ENCODE measurements at places on chromosomes 1 and 21. TPM values are rescaled to one million over a fixed set of nuclear protein-coding genes. Genes with fewer than 3 reads are reported as not detected.
A peak's percentile ranks its signal among the peaks of the same experiment; 100 is the strongest.

The SRM gene
- total RNA-seq, result 164 TPM

The CPLANE2 gene
- total RNA-seq, result 5.0 TPM

The C1orf115 gene
- total RNA-seq, result 0.73 TPM

The EXTL1 gene
- not detected for total RNA-seq

The TSSK3 gene
- 0.90 TPM for total RNA-seq

GRCh38 chr1:207164086-207164485 lies 60.1 kb downstream of the C4BPA start:
- no peak overlapping the region for H3K27ac ChIP-seq
- no peak overlapping the region for H3K4me3 ChIP-seq
- DNase-seq, result no peak
- peaks cover 2% of the 10 kb centered on the region for H3K27me3 ChIP-seq

DNA sequence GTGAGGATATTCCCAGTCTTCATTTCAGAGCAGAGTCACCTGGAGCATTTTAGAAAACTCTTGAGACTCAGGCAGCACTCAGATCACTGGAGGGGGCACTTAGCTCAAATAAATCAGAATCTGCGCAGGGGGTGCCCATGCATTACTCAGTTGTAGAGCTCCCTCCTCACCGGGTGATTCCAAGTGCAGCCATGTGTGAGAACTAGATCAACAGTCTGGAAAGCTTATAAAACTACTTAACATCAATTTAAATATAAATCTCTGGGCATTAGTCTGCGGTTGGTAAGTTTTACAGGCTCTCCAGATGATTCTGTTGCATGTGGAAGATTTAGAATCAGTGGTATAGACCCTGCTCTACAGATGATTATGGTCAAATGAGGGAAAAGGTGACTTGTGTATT lies 128.6 kb downstream of the ST6GALNAC3 start:
- DNase-seq, result no peak
- no peak overlapping the region for H3K27ac ChIP-seq
- no peak overlapping the region for H3K4me3 ChIP-seq
- no peaks in the 10 kb centered on the region for H3K36me3 ChIP-seq
- peaks cover 1% of the 10 kb centered on the region for H3K27me3 ChIP-seq
- H3K4me1 ChIP-seq, result no peaks in the 10 kb centered on the region

DNA sequence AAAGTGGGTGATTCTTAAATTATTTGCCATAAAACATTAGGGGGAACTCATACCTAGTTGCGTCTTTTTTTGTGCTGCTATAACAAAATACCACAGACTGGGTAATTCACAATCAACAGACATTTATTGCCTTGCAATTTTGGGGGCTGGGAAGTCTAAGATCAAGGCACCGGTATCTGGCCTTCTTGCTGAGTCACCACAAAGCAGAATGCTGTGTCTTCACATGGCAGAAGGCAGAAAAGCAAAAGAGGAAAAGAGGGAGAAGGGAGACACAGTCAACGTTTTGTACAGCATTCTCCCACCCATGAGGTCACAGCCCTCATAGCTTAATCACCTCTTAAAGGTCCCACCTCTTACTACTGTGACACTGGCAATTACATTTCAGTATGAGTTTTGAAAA lies 291.0 kb downstream of the CHRM3 start:
- H3K4me3 ChIP-seq, result no peak overlapping the region
- no peak overlapping the region for H3K27ac ChIP-seq
- H3K4me1 ChIP-seq, result no peaks in the 10 kb centered on the region
- DNase-seq, result no peak
- no peaks in the 10 kb centered on the region for H3K27me3 ChIP-seq
- H3K36me3 ChIP-seq, result no peaks in the 10 kb centered on the region

DNA sequence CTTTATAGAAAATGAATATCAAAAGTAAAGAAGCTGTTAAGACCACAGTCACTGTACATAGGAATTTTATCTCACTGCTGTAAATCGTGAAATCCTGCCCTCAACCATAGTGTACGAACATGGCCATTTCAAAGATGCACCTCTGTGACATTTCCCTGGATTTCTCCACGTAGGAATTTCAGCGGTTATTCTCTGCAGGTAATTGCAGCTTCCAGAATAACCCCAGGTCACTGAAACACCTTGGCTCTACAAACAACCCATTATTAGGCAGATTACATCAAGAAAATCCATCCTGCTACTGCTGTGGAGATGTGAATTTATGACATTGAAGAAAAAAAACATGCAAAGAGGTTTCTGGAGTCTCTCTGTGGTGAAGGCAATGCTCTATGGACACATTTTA lies 196.2 kb upstream of the USP25 start:
- H3K27ac ChIP-seq, result no peak overlapping the region
- peaks cover 3% of the 10 kb centered on the region for H3K4me1 ChIP-seq
- H3K36me3 ChIP-seq, result no peaks in the 10 kb centered on the region
- H3K27me3 ChIP-seq, result peaks cover 2% of the 10 kb centered on the region
- no peak overlapping the region for H3K4me3 ChIP-seq
- DNase-seq, result no peak

DNA sequence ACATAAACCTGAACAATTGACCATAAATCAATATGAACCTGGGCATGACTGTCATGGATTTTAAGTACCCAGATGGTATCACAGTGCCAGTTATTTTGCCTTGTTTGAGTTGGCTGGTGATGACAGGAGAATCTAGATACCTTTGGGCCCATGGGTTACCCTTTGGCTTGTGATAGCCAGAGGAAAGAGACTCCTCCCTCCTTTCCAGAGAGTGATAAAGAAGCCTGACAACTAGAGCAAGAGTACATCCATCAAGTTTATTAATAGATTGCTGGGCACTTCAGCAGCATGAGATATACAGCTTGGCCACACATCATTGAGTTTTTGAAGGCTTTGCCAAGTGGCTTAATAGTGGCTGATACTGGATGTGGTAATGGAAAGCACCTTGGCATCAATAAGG lies 6.6 kb upstream of the FMO3 start:
- no peaks in the 10 kb centered on the region for H3K36me3 ChIP-seq
- DNase-seq, result no peak
- no peak overlapping the region for H3K27ac ChIP-seq
- no peak overlapping the region for H3K4me3 ChIP-seq
- H3K27me3 ChIP-seq, result peaks cover 9% of the 10 kb centered on the region

- no peak for DNase-seq
- H3K27ac ChIP-seq, result no peak overlapping the region
- H3K36me3 ChIP-seq, result peaks cover 54% of the 10 kb centered on the region
- no peaks in the 10 kb centered on the region for H3K27me3 ChIP-seq
- H3K4me3 ChIP-seq, result no peak overlapping the region
These were observed 40.5 kb downstream of the CHD1L start for GRCh38 chr1:147283011-147283410.

DNA sequence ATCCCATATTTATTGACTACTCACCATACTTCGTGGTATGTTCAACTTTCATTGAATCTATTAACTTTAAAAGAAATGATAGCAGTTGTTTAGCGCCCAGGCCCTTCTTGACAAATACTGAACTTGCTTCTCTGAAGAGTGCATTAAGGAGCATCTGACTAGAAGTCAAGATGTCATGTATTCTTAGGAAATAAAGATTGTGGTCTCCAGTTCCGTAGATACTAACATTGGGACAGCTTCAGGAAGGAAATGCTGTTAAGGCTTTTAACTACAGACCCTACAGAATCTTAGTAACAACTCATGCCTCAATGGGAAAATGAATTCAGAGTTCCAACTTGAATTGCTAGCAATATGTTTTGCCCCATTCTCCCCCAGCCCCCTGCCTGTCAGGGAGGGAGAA lies 14.8 kb downstream of the LYST start:
- DNase-seq, result no peak
- no peaks in the 10 kb centered on the region for H3K27me3 ChIP-seq
- no peak overlapping the region for H3K27ac ChIP-seq

DNA sequence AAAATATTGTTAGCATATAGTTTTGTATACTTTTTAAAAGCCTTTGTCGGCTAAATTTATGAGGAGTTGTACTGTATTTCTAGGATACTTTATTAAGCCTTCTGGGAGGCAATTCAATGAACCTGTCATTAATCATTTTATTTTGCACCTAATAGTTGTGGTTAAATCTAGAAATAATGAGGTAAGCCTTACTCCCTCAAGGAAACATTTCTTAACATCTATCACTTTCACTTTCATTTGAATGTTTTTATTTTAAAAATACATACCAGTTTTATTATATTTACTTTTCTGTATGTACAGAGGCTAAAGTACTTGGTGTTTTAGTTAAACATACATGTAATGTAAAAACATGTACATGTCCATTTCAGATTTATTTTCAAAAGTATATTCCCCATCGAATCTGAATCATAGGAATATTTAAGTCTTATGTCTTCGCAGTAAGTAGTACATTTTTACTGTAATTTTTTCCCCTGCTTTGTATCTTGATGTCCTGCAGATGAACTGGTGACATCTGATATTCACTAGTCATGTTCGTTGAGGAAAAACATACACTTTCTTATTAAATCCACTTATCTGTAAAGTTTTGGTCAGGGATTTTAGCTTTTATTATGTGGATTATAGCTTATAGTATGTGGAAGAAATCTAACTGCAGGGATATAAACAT lies 82.8 kb downstream of the DISP1 start:
- no peaks in the 10 kb centered on the region for H3K27me3 ChIP-seq
- H3K27ac ChIP-seq, result no peak overlapping the region
- DNase-seq, result no peak

DNA sequence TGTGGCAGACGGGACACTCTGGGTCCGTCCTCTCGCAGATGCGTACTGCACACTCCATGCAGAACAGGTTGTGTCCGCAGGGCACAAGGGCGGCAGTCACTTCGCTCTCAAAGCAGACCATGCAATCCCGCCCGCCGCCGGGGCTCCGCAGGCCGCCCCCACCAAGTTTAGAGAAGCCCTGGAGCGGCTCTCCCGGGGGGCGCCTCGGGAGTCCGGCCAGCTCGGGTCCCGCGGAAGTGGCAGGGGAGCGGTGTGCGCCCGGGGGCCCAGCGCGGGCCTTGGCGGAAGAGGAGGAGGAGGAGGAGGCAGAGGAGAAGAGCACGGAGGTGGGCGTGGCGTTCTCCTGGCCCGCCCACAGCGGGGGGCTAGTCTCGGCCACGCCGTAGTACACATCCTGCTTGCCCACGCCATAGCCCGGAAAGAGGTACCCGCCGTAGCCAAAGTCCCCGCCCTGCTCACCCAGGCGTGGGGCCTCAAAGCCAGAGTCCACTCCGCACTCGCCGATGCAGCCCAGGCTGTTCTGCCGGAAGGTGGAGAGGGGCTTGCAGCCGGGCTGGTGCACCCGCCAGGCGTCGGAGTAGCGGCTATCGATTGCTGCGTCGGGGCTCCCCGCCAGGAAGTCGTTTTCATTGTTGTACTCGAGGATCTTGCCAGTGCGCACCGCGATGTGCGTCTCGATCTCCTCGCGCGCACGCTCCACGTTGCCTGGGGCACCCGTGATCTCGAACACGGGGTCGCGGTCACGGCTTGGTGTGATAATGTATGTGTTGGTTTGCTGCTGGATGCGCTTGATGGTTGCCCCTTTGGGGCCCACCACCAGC lies 5.4 kb downstream of the MEX3A start:
- H3K27ac ChIP-seq, result no peak overlapping the region
- peaks cover 2% of the 10 kb centered on the region for H3K4me1 ChIP-seq
- DNase-seq, result no peak
- H3K4me3 ChIP-seq, result no peak overlapping the region
- no peaks in the 10 kb centered on the region for H3K36me3 ChIP-seq

- H3K27me3 ChIP-seq, result no peaks in the 10 kb centered on the region
- H3K4me3 ChIP-seq, result no peak overlapping the region
- no peak for DNase-seq
- no peak overlapping the region for H3K27ac ChIP-seq
- peaks cover 41% of the 10 kb centered on the region for H3K36me3 ChIP-seq
These were observed 7.6 kb downstream of the SLC25A24 start for GRCh38 chr1:108192581-108192980.

- H3K27ac ChIP-seq, result peak overlapping the region; percentile 38
These were observed 56.4 kb downstream of the DIP2A start for GRCh38 chr21:46515109-46515508.

DNA sequence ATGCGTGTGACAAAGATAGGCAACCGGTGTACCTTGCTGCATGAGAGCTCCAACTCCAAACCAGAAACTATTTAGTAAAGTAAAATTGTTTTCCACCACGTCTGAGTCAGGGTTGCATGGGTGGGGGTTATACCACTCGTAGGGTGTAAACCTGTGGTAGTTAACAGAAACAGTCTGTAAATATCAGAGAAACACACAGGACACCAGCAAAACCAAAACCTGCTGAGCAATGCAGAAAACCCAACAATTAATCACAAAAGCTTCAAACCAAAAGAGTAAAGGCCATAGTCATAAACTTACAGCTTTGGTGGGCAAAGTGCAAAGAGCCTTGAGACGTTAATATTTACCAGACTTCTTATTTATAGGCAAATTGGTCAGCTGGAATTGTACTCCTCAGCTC lies 282.7 kb downstream of the BACH1 start:
- H3K36me3 ChIP-seq, result no peaks in the 10 kb centered on the region
- no peak for DNase-seq
- no peak overlapping the region for H3K4me3 ChIP-seq
- no peaks in the 10 kb centered on the region for H3K4me1 ChIP-seq
- H3K27ac ChIP-seq, result no peak overlapping the region

DNA sequence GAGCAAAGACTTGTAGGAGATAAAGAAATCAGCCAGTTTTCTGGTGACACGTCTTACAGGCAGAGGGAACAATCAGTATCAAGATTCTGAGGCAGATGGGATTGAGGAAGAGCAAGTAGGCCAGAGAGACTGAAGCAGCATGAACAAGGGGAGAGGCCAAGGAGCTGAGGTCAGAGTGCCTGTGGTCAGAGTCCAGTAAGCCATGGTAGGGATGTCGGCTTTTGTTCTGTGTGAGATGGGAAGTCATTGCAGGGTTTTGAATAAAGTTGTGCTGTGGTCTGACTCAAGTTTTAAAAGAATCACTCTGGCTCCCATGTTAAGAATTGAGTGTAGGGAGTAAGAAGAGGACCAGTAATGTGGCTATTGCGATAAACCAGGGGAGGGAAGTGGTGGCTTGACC lies 85.9 kb upstream of the IVNS1ABP start:
- DNase-seq, result no peak
- peaks cover 2% of the 10 kb centered on the region for H3K4me1 ChIP-seq

GRCh38 chr1:41915786-41916571 lies 2.7 kb downstream of the HIVEP3 start:
- H3K27ac ChIP-seq, result peak overlapping the region; percentile 86
- peak; percentile 55 for DNase-seq
- H3K36me3 ChIP-seq, result no peaks in the 10 kb centered on the region
- peaks cover 85% of the 10 kb centered on the region for H3K4me1 ChIP-seq
- H3K4me3 ChIP-seq, result peak overlapping the region; percentile 43

Data from activated CD4-positive, alpha-beta memory T cell treated with anti-CD3 and anti-CD28 coated beads for 36 hours (primary cell).